EH (cell line): ENCODE measurements at places on chromosomes 2 and 18.

GRCh38 chr2:28577791-28578680, 82.2 kb downstream of the PLB1 start:
- DNase-seq, result no peak

GRCh38 chr18:63578357-63578958, 8.7 kb upstream of the SERPINB13 start:
- DNase-seq, result peak; percentile 59

- DNase-seq, result no peak
Observed at GRCh38 chr18:69981948-69982347, 34.3 kb upstream of the CD226 start.

DNA sequence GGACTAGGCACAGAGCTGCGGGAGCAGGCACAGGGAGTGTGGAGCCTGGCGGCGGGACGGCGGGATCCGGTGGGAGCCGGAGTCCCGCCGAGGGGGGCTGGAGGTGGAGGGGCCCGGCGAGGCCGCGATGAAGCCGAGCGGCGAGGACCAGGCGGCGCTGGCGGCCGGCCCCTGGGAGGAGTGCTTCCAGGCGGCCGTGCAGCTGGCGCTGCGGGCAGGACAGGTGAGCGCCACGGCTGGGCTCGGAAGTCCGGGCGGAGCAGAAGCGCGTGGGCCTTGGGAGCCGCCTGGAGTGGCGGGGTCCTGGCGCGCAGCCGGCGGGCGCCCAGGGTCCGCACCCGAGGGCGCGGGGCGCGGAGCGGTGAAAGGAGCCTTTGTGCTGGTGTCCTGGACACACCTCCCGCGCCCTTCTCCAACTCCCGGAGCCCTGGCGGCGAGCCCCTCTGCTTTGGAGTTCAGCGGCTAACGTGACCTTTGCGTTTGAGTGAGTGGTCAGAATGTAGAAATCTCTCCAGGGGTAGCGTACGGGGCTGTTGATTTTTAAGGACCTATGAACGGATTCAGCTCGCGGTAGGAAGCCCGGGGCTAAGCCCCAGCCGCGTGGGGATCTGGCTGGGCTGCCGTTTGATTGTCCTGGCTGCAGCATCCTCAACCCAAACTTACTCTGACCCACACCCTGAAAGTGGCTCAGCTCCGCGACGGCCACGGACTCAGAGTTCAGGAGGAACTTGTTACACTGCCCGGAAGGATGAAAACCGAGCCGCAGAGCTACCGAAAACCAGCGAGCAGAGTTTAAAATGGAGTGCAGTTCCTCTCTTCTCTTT, 448 bp downstream of the IMPA2 start:
- peak; percentile 41 for DNase-seq

DNA sequence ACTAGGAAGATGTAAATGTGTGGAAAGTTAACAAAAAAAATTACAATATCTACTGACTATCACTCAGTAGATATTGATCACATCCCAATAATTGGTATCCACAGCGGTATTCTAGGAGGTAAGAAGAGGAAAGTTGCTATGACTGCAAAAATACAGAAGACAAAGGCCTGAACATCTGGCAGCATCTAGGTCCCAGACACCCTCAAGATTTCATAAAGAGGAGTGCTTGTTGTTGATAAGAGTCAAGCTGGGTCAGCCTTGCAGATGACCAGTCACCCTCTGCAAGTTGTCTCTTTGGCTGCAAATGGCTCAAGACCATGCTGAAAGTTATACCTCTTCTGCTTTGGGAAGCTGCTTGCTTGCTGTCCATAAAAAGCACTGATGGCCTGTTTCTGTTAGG, 228.4 kb upstream of the FBXO11 start:
- no peak for DNase-seq

- DNase-seq, result no peak
Observed at GRCh38 chr2:35378791-35379190, 976.8 kb upstream of the CRIM1 start.

- DNase-seq, result no peak
Observed at GRCh38 chr2:150710916-150711315, 223.4 kb upstream of the RND3 start.

- DNase-seq, result no peak
Observed at GRCh38 chr2:85698880-85699254, 4.7 kb downstream of the GNLY start.

DNA sequence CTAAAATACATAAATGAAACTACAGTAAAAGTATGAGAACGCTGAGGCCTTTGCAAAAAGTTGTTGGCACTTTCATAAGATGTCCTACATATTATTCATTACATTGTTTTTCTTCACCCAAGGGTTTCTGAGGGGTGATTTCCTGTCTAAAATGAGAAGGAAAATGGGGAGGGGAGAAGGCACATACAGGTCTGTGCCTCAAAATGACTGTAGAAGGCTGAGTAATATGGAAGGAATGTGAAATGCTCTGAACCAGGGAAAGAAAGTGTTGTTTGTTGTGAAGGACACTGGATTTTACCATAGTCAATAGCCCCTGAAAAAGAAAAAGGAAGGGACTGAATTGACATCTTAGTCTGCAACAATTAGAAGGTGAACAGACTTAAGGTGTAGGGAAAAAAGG, 99.5 kb upstream of the RNF152 start:
- peak; percentile 91 for DNase-seq

DNA sequence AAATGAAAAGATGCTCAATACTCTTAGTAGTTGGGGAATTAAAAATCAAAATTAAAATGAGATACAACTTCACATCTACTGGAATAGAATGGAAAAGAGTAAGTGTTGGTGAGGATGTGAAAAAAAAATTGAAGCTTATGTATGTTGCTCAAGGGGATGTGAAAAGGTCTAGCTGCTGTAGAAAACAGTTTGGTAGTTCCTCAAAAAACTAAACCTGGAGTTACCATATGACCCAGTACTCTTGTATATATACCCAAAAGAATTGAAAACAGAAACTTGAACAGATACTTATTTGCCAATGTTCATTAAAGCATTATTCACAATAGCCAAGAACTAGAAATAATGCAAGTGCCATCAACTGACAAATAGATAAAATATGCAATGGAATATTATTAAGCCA, 208.4 kb downstream of the FIGN start:
- no peak for DNase-seq

GRCh38 chr2:20451341-20451740, 4.5 kb downstream of the RHOB start:
- DNase-seq, result peak; percentile 74

DNA sequence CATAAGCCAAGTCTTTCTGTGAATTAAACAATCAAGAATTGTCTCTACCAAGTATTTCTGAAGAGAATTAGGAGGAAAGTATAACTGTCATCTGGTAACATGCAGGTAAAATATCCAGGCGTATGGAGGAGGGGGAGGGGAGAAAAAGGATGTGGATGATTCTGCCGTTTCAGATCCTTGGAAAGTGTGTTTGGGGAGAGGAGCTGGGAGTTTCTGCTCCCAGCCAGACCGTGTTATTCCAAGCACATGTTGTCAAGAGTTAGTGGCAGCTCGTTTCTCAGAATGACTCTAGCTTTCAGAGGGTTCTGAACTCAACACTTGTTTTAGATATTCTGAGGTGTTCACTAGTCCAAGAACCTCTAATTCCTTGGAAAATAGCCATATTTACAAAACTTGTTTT, 137.6 kb downstream of the FAM124B start:
- DNase-seq, result no peak

DNA sequence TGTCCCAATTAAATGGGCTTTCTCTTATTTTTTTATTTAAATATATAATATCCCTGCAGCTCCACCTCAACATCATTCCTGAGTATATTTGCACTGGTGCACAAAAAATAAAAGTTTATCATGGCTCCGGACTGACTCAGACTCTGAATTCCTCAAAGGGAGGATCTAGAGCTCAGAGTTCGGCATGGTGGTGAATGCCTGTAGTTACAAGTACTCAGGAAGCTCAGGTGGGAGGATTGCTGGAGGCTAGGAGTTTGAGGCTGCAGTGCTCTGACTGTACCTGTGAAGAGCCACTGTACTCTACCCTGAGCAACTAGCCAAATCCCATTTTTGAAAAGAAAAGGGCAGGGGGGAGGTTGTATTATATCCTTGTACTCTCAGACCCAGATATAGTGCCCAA, 52.8 kb upstream of the NRXN1 start:
- no peak for DNase-seq

GRCh38 chr2:45759310-45759851, 107.9 kb downstream of the PRKCE start:
- peak; percentile 90 for DNase-seq

- peak; percentile 71 for DNase-seq
Observed at GRCh38 chr18:10421859-10422258, 32.6 kb upstream of the APCDD1 start.

DNA sequence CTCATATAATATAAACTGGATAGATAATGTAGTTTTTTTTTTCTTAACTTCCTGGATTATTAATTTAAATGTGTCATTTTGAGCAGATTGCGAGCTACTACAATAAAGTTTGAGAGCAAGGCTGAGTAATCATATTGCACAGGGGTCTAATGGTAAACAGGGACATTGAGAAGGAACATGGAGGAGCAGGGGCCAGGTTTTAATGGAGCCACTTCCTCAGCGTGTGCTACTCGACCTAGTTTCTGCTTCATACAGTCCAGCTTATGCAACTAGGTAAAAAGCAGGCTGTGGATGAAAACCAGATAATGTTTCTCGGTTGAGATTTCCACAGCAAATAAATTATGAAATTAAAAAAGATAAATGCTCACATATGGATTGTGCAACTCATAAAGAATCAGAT, 1915.7 kb upstream of the CELF4 start:
- no peak for DNase-seq

DNA sequence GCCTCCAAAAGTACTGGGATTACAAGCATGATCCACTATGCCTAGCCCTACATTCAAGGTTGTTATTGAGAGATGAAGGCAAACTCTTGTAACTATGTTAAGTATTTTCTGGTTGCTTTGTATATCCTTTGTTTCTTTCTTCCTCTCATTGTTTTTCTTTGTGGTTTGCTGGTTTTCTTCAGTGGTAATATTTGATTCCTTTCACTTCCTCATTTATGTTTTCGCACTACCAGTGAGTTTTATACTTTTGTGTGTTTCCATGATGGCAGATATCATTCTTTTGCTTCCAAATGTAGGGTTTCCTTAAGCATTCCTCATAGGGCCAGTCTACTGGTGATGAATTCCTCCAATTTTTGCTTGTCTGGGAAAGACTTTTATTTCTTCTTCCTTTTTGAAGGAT, 90.2 kb downstream of the NCK2 start:
- no peak for DNase-seq

- DNase-seq, result peak; percentile 32
Observed at GRCh38 chr2:180203972-180204371, 196.9 kb upstream of the CWC22 start.
